ENCODE measurements at places on chromosomes 3 and 15. TPM values are rescaled to one million over a fixed set of nuclear protein-coding genes. Genes with fewer than 3 reads are reported as not detected.

Gene UCN2
- 0.66 TPM for total RNA-seq

Gene C3orf80
- 0.26 TPM for total RNA-seq

Gene KCNH8
- under 0.01 TPM for total RNA-seq

Gene ITIH1
- total RNA-seq: not detected

Gene ZPLD1
- total RNA-seq: 0.17 TPM

Gene NRROS
- total RNA-seq: under 0.01 TPM

Gene FHIT
- total RNA-seq: 2.1 TPM

Gene SLCO2A1
- total RNA-seq: under 0.01 TPM

Gene EIF2B5
- total RNA-seq: 23.4 TPM

Gene YEATS2
- 28.0 TPM for total RNA-seq

Gene DLEC1
- total RNA-seq: under 0.01 TPM

Gene TM2D3
- total RNA-seq: 46.2 TPM

DNA sequence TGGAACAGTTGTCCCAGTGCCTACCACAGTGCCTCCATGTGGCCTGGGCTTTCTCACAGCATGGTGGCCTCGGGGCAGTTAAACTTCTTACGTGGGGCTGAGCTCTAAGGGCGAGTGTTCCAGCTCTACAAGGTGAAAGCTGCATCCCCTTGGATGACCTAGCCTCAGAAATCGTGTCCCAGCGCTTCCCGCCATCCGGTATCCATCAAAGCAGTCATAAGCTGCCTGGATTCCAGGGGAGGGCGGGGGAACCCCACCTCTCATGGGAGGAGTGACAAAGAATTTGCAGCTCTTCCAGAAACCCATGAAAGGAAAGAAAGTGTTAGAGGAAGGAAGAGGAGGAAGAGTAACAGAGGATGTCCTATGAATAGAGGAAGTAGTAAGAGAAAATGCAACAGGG, 45.8 kb upstream of the CCDC174 start:
- DNase-seq: no peak

DNA sequence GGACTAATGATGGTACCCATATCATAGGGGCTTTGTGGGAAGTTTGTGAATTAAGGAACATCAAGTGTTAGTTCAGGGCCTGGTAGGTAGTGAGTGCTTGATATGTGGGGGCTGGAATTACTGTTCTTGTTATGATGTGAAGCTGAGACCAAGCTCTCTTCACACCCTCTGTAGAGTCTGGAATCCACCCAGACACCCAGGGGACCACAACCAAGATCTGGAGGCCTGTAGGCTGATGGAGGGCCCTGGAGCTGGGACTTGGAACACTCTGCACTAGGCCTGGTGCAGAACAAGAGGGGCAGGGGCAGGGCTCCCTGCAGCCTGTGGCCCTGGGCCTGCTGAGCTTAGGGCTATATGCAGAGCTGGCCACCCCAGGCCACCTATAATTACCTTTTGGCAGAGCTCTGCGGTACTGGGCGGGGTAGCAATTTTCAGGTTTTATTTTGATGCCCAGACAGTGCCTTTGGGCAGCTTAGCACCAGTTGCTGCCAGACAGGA, 13.1 kb upstream of the PRKCD start:
- DNase-seq: no peak

- DNase-seq: peak; percentile 77
Measured at GRCh38 chr3:184761075-184761841, 49.4 kb upstream of the MAGEF1 start.

DNA sequence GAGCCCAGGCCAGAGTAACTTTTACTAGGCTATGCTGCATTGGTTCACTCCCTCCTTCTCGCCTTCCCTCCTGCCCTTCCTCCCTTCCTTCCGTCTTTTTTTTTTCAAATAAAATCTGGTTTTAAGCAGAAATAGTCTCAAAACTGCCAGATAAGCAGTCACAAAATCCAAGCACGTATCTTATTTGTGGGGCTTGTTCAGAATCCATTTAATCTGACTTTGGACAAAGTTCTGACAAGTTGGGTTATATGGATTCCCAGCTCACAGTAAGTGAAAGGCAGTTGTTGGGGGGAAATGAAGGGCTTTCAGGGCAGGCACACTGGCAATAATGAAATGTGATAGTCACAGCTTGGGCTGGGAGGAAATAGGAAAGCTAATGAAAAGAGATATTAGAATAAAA, 32.0 kb upstream of the PLXND1 start:
- no peak for DNase-seq

GRCh38 chr15:52362497-52362896, 66.9 kb upstream of the MYO5C start:
- peak; percentile 9 for DNase-seq

- DNase-seq: peak; percentile 29
Measured at GRCh38 chr3:116423374-116423773, 21.9 kb downstream of the LSAMP start.

- DNase-seq: no peak
Measured at GRCh38 chr3:15040844-15041243, 24.3 kb downstream of the MRPS25 start.

DNA sequence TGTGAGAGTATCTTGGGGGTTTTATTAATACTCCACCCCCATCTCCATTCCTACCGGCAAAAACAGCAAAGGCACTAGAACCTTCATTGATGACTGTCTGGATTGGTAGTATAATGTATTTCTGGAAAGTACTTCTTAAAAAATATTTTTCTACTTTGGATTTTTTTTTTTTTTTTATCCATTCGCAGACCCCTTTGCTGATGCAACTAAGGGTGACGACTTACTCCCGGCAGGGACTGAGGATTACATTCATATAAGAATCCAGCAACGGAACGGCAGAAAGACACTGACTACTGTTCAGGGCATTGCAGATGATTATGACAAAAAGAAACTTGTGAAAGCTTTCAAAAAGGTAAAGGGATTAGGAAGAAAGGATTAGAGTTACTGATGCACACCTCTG, 1.2 kb downstream of the EIF1B start:
- DNase-seq: peak; percentile 52

GRCh38 chr3:107685383-107685782, 162.6 kb downstream of the BBX start:
- DNase-seq: no peak

- no peak for DNase-seq
Measured at GRCh38 chr3:27451251-27451650, 32.9 kb downstream of the SLC4A7 start.

GRCh38 chr15:80176443-80176842, 23.6 kb downstream of the FAH start:
- no peak for DNase-seq

DNA sequence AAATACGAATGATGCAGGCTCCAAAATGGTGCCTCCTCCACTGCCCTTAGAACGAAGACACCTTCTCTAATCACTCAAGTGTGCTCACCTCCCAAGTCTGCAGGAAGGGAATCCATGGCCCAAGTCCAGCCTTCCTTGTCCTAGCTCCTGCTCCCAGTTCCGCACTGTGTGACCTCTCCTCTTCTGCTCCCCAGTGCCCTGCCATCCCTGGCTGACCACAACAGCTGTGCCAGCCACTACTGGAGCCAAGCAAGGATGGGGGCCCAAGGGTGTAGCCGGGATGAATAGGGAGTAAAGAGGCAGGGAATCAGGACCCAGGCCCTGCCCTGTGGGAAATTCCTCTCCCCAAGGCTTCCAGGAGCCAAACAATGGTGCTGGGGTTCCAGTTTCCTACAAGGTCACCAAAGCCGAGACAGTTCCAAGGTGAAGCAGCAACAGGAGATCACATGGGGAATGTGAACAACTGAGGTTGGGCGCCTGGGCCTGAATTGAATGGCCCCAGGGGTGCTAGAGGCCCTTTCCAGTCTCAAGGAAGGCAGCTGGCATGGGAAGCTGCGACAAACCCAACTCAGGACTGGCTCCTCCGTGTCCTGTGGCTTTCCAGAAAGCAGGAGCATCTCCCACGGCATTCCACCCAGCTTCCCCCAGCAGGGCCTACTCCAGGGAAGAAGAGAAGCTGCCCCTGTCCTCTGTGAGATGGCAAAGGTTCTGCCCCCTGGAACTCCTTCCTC, 20.2 kb downstream of the SEMA7A start:
- DNase-seq: no peak

DNA sequence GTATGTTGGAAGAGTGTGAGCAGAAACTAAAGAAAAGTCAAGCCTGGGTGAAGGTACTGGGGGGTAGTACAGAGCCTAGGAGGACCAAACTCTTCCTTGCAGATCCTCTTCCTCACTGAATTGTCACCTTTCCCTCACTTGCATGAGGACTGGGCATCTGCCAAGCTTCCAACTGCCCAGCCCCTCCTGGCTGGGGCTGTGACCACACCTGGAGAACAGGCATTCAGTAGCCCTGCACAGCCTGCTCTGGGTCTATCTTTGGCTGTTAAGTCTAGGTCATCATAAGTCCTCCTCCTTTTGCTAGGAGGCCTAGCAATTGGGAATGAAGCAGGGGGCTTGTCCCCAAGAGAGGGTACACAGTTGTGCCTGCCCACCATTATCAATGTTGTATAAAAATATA, 55.2 kb downstream of the CAPN7 start:
- no peak for DNase-seq

GRCh38 chr15:101070502-101071273, 151.5 kb downstream of the LRRK1 start:
- peak; percentile 85 for DNase-seq

DNA sequence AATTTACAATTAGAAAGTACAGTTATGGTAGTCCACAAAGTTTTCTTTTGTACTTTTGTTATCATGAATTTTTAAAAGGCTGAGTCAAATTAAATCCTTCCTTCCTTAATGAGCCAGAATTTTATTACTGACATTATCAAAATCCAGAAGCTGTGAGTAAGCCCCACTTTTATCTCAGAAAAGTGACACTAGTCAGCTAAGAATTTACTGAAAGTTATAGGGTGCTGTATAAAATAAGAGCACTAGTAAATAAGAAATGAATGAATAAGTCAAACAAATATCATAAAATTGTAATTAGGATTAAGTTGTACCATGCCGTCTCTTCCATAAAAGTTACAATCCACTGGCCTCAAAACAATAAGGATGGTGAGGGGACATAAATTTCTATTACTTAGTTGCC, 15.3 kb downstream of the PLOD2 start:
- no peak for DNase-seq

- no peak for DNase-seq
Measured at GRCh38 chr15:25465835-25466234, 27.0 kb upstream of the UBE3A start.

DNA sequence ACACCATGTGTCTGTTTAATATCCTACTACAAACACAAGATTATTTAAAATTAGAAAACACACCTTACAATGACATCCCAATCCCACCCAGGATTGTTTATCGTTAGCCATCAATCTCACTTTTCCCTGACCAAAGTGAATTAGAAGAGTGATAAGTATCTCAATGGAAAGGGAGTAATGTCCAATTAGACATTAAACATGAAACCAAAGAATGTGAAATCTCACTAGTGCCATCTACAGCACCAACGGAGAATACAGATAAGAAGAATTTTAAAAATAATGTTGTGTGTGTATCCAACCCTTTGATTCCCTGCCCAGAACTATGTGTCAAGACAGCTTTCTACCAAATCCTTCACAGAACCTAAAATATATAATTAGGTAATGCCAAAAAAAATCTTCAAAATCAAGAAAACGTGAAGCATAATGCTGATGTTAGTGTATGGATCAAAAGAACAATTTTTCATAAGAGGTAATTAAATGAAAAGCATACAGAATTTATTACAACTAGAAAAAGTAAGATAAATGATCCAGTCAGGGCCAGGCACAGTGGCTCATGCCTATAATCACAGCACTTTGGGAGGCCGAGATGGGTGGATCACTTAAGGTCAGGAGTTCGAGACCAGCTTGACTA, 64.2 kb downstream of the SCAPER start:
- peak; percentile 67 for DNase-seq

DNA sequence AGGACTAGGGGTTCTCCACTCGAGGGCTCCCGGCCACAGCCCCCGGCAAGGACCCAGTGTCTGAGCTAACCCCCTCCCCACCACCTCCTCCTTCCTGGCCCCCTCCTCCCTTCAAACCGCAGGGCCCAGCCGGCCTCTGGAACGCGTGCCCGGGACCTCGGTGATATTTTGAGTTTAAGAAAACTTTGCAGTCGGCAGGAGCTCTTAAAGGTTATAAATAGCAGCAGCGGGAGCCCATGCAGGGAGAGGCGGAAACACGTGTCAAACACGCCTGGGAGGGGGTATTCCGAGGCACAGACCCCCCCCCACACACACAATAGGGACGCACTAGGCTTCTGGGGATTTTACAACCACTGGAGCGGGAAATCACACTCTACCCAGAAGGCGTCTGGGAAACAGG, 3.1 kb upstream of the PTH1R start:
- peak; percentile 9 for DNase-seq

GRCh38 chr3:23182996-23183513, 20.1 kb upstream of the UBE2E2 start:
- DNase-seq: no peak

Data from fibroblast of lung (primary cell).